ENCODE measurements at places on chromosomes 11 and 22. TPM values are rescaled to one million over a fixed set of nuclear protein-coding genes. Genes with fewer than 3 reads are reported as not detected.

KCNC1 gene
- total RNA-seq: not detected

CSNK2A3 gene
- 0.70 TPM for total RNA-seq

SAA2 gene
- 0.08 TPM for total RNA-seq

DGCR6 gene
- total RNA-seq: 0.53 TPM

BTBD18 gene
- not detected for total RNA-seq

DNAJB7 gene
- not detected for total RNA-seq

BIK gene
- not detected for total RNA-seq

C11orf97 gene
- not detected for total RNA-seq

NEFH gene
- total RNA-seq: 0.08 TPM

Data from smooth muscle cell of the coronary artery (primary cell).